ENCODE measurements at places on chromosomes 5 and 9.

DNA sequence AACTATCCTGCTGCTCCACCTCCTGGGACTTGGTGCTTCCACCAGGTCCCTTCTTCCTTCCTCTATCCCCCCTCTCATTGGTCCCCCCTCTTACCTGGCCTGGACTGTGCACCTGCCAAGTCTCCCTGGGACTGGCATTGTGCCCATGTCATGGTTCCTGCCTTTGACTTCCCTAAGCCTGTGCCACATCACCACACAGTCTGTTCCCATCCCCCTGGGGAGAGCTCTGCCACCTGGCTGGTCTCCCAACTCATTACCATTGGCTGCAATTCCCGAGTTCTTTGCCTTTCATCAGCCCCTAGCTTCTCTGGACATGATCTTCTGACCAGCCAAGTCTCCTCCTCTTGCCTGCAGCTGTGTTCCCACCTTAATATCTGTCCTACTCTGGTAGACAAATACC is 180.3 kb downstream of the SREK1 start:
- no peak for DNase-seq

GRCh38 chr9:77016526-77017504 is 2.6 kb upstream of the FOXB2 start:
- no peak for DNase-seq

GRCh38 chr5:57172466-57173318 is 1.2 kb upstream of the GPBP1 start:
- DNase-seq: no peak

GRCh38 chr9:134139081-134139480 is 3.2 kb downstream of the WDR5 start:
- DNase-seq: no peak

DNA sequence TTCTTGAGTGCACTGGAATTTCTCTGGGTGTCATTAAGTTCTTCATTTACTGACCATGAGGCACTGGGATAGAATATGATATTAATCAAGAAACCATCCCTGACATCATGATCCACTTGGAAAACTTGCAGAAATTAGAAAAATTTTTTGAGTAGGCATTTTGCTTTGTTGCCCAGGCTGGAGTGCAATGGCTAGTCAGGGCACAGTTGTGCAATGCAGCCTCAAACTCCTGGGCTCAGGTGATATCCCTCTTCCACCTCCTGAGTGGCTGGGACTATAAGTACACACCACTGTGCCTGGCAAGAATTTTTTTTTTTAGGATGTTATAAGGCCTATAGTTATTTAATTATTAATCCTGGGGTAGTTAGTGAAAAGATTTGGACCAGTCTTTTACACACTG is 106.5 kb downstream of the STK32A start:
- DNase-seq: no peak

- DNase-seq: no peak
These were observed 43.2 kb downstream of the PSMB7 start for GRCh38 chr9:124372038-124372437.

DNA sequence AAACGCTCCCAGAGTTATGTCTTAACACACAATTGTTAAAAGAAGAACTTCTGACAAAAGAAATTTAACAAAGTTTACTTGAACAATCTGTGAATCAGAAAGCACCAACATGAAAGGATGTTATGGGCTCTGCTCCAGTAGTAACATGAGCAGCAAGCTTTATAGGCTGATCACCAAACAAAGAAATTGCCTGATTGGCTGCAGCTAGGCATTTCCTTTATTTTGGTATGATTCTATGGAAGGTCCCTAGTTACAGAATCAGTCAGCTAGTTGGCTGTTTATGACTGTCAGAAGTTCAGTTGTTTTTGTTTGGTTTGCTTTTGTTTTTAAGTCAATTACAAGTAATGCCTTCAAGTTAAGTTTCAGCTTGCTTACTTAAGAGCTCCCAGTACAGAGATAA is 102.4 kb upstream of the SMC2 start:
- DNase-seq: no peak

DNA sequence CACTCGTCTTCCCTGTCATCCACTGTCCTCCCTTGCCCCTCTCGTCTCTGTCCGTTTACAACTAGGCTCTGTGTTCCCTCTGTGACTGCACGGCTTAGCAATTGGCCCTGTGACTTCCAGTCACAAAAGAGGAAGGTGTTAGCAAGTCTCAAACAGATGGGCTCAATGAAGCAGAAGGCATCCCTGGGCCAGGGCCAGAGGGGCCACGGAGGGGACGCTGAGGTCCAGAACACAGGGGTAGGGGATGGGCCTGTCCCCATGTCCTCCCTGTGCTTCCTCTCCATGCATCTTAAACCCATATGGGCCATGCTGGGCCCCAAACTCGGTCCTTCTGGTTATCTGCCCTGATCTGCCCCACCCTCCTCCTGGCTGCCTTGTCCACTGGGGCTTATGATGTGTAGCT is at the start of gene CD72:
Gene CD72, minus strand, starts transcription at position 89 of the 403 bp plus-strand sequence. CDS start 110 bp downstream, outside the sequence.
- DNase-seq: no peak
